ENCODE measurements at places on chromosomes 2 and 18.
A peak's percentile ranks its signal among the peaks of the same experiment; 100 is the strongest.

GRCh38 chr18:8948471-8949149 is 153.9 kb upstream of the NDUFV2 start:
- DNase-seq = no peak

DNA sequence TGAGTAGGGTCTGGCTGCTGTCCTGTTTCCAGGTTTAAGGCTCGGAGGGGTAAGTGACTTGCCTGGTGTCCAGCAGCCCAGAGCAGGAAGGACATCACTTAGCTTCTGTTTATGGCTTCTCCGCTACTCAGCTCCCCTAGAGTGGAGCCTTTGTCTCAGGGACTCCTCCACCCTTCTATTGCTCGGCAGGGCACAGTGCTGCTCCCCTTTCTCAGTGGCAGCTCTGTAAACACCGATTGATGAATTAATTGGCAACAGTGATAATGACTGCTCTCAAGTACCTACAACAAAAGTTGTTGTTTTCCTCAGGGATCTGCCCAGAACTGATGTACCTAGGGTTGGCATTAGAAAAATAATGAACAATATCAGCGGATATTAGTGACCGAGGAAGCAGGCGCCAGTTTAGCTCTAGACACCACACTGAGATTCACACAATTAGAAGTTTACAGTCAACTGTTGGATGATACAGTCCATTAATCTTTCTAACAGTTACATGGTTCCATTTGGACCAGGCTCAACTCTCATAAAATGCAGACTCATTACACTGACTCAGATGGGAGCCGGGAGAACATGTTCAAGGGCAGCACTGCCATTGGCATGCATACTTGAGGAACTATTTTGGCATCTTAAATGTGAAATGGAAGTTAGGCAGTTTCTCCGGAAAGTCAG is 265.7 kb downstream of the MTX2 start:
- DNase-seq = no peak

GRCh38 chr18:10235661-10235952 is 218.8 kb upstream of the APCDD1 start:
- DNase-seq = no peak

GRCh38 chr2:43041661-43042360 is 184.6 kb downstream of the ZFP36L2 start:
- DNase-seq = no peak

DNA sequence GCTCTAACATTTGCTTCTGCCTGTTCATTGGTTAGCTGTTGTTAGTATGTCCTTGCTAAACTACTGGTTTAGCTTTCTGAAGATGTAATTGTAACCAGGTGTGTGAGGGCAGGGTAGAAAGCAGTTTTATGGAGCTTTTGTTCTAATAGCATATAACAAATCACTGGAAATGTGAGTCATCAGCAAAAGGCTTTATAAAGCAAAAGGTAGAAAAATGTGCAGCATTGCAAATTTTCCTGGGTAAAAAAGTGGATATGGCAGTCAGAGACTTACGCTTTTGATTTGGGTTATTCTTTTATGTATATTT is 85.3 kb downstream of the ZNF407 start:
- no peak for DNase-seq

DNA sequence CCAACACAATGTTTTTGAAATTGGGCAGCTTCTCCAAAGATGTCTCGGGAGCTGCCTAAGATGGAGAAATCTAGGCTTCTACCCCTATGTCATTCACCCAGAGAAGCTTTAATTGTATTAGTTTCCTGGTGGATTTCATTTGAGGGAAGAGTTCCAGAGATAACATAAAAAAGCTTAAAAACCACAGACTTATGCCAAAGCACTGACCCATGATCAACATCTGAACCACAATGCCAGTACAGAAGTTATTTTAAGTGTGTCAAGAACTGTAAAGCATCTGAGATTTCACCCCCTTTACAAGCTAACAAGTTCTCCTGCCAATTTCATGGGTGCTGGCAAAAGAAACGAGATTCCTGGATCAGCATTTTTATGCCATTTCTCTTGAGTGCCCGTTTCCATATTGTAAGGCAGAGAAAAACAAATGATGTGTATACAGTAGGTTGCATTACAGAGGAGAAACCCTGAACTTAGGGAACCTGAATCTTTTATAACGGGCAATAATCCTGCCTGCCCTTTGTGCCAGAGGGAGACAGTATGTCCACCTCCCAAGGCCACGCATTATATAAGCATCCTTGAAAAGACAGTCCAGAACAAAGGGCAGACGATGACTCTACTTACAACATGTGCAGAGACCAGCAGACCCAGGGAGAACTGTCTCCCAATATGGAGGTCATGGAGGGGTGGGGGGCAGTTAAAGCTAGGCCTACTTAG is 44.1 kb downstream of the MREG start:
- no peak for DNase-seq

DNA sequence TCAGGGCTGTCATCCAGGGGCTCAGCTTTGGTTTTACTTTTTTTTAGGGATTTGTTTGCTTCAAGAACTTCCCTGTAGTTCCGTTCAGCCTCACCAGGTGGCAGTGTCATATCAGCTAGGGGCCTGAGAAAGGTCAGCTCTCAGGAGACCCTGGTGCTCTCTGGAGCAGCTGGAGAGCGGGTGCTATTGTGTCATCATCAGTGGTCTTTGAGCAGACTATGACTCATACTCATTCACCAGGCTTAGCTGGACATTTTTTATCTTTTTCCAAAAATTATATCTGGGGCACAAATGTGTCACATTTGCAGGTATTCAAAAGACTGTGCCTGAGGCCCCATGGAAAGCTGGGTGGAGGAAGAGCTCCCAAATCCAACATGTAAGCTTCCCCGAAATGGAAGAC is 24.4 kb downstream of the ZNF892 start:
- DNase-seq = peak; percentile 57

GRCh38 chr2:134011936-134012586 is 241.8 kb upstream of the MGAT5 start:
- DNase-seq = no peak

GRCh38 chr18:21826196-21826595 is 85.6 kb downstream of the MIB1 start:
- DNase-seq = no peak

- DNase-seq = no peak
These were observed 8.3 kb downstream of the BMP10 start for GRCh38 chr2:68862889-68863288.

- DNase-seq = no peak
These were observed 25.5 kb downstream of the MRPL35 start for GRCh38 chr2:86224645-86225355.

- DNase-seq = no peak
These were observed 11.3 kb upstream of the EXOC6B start for GRCh38 chr2:72837171-72837570.

GRCh38 chr2:98569197-98569793 is 39.0 kb downstream of the COA5 start:
- DNase-seq = peak; percentile 73

DNA sequence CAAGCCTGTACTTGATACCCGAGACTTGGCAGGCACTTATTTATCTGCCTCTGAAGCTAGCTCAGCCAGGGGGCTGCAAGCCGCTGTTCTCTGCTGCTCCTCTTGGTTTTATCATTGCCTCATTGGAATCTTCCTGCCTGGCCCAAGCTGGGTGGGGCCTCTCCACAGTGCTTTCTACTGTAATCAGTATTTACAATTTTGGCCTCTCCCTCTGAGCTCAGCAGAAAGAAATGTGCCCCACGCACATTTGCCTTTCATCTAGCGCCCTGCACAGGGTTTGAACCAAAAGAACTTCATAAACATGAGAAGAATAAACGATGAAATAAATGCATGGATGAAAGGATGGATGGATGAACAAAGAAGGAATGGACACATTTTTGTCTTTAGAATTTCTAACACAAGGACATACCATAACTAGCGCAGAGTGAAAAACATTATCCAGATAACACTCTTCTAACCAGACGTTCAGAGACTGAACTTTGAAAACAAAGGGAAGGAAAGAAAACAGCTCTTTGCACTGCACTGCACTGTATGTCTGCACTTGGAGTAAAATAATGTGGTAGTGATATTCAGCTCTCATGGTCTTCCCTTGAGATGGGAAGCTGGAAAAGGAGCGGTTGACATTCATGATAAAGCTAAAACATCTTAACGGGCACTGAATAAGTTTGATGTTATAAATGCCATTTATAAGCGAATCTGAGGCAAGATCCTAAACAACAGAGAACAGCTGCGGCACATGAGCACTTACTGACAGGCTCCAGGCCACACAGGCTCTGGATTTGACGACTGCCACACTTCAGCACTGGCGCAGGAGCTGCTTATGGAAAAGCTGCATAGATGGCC is 86.8 kb upstream of the SP3 start:
- no peak for DNase-seq

DNA sequence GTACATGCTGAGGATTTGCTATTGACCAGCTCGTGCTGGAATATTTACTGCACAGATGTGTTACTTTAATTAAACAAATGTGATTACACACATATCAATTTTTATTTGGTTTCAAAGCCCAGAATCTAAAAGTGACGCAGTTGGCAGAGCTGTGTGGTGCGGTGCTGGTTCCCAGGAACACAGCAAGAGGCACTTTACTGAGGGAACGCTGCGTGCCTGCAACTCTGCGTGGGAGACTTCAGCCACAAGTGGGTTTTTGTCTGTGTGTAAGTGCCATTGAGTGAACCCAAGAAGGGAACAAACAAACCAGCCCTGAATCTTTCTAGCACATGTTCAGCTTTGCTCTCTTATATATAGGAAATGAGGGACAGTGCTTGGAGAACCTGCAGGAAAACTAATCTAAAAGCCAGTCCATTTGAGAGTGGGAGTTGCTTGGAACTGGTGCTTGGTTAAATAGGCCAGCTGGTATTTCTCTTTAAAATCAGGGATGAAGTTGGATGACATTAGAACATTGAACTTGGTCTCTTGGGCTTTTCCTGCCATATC is 196.6 kb upstream of the CELF4 start:
- no peak for DNase-seq

- DNase-seq = no peak
These were observed 44.5 kb downstream of the COL3A1 start for GRCh38 chr2:189018631-189019030.

DNA sequence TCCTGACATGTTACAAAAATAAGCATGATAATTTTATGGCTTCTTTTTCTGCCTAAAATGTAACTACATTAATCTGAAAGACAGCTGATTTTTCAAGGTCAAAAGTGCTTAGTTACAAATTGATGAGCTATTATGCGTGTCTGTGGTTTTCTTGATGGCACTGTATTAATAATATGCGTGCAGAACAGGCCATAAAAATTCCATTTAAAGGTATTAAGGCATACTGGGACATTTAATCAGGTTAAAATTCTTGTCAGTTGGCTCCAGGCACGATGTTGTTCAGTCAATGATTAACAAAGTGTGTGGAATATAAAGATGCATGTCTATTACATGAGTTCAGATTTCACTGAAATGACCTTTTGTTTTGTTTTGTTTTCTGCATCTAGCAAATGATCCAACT is 420.1 kb upstream of the ZNF804A start:
- DNase-seq = no peak

Measured in D721Med (cell line).